SHP77 treated with DMSO at 0.1 percent for 48 hours (cell line): ENCODE measurements at places on chromosomes 6 and 20.
A peak's percentile ranks its signal among the peaks of the same experiment; 100 is the strongest.

- no peak for DNase-seq
These were observed 18.9 kb upstream of the AKAP7 start for GRCh38 chr6:131116321-131116720.

DNA sequence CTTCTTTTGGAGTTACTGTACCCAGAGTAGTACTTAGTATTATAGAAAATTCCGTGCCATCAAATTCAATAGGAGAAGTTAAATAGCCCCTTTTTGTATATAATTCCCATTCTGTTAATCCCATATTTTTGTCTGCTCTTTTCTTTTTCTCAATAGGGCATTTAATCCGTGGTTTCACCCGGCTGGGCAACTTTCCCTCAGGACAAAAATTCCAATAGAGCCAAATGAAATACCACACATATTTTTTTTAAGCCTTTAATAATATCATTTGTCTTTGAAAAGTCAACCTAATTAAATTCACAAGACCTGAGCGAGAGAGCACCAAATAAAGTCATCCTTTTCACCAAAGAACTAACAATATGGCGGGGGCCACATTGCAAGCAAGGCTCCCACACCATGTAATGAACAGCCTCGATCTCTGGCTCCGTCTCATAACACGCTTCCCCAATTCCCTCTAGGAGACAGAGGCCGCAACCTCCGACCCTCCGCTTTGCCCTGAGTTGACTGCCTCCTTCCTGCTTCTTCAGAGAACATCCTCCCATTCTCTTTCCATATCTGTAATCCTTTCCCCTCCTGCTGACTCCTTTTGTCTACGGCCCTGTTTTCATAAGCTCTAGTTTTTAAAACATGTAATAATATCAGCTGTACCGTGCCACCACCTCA lies 13.6 kb downstream of the NHSL1 start:
- DNase-seq: no peak

DNA sequence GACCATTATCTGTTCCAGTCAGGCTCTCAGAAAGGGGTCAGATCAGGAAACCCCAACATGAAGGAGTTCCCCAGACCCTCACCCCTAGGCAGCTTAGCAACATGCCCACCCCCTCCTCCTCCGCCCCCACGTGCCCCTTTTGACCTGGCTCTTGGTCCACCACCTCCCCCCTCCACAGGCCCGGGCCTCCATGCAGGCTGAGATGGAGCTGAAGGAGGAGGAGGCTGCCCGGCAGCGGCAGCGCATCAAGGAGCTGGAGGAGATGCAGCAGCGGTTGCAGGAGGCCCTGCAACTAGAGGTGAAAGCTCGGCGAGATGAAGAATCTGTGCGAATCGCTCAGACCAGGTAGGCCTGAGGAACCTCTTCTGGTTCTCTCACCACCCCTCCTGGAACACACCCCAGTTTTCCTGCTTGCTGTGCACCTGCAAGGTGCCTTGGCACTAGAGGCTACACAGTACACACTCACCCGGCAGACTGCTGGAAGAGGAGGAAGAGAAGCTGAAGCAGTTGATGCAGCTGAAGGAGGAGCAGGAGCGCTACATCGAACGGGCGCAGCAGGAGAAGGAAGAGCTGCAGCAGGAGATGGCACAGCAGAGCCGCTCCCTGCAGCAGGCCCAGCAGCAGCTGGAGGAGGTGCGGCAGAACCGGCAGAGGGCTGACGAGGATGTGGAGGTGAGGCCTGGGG lies 21.9 kb downstream of the DEF6 start:
- DNase-seq: no peak

DNA sequence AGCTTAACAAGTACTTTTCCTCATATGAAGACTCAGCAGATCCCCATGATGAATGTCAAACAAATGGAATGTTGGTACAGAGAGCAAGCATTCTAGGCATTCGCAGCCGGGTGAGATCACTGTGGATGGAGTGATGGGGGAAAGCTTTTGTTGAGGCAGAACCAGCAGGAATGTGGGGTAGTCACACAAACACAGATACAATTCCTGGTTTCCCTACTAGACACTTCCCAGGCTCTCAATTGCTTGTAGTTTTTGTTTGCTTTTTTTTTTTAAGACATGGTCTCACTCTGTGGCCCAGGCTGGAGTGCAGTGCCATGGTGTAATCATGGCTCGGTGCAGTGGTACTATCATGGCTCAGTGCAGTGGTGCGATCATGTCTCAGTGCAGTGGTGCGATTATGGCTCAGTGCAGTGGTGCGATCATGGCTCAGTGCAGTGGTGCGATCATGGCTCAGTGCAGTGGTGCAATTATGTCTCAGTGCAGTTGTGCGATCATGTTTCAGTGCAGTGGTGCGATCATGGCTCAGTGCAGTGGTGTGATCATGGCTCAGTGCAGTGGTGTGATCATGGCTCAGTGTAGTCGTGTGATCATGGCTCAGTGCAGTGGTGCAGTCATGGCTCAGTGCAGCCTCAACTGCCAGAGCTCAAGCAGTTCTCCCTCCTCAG lies 15.4 kb upstream of the IER3 start:
- DNase-seq: no peak

DNA sequence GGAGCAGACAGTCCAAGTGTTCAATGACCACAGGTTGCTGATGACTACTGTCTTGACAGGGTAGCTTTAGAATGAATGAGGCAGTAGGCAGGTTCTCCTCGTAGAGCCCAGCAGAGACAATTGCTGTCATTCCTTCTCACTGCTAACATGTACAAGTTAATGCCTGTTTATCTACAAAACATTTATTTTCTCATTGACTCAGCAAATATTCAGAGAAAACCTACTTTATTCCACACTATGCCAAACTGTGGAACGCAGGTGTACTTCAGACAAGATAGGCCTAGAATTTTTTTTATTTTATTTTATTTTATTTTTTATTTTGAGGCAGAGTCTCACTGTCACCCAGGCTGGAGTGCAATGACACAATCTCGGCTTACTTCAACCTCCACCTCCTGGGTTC lies 50.8 kb downstream of the ARHGAP18 start:
- no peak for DNase-seq

DNA sequence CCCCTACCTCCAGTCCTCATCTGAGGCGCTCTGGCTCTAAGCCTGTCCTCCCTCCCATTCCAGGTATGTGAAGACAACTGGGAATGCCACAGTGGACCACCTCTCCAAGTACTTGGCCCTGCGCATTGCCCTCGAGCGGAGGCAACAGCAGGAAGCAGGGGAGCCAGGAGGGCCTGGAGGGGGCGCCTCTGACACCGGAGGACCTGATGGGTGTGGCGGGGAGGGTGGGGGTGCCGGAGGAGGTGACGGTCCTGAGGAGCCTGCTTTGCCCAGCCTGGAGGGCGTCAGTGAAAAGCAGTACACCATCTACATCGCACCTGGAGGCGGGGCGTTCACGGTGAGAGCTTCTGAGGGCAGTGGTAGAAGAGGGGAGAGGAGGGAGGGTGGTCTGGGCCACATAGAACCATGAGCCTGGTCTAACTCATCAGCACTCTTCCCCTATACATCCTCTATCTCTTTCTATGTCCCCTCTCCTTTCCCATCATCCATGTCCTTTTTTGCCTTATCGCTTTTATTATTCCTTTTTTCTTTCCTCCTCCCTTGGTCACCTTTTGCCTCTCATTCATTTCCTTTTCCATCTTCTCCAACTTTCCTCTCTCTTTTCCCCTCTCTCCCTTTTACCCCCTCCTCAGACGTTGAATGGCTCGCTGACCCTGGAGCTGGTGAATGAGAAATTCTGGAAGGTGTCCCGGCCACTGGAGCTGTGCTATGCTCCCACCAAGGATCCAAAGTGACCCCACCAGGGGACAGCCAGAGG lies 3.5 kb downstream of the RING1 start:
- no peak for DNase-seq

DNA sequence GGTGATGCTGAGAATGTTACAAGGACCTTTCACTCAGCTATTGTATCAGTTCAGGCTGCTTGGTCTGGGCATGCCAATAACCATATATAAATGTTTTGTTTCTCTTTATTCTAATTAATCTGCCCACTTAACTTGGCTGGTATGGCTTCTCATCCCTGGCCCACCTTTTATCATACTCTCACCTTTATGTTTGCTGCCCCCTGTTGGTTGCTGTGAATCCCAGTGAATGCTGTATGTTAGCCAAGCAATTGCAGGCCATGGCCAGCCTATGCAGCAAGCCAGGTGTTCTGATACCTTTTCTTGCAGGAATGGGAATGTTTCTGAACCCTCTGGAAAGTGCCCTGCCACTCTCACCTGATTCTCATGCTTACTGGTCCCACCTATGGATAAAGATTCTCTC lies 54.6 kb downstream of the PCSK2 start:
- peak; percentile 37 for DNase-seq
